ENCODE measurements at places on chromosomes 5 and 9.

GRCh38 chr5:37034955-37035354 is 158.4 kb downstream of the NIPBL start:
- DNase-seq = no peak

DNA sequence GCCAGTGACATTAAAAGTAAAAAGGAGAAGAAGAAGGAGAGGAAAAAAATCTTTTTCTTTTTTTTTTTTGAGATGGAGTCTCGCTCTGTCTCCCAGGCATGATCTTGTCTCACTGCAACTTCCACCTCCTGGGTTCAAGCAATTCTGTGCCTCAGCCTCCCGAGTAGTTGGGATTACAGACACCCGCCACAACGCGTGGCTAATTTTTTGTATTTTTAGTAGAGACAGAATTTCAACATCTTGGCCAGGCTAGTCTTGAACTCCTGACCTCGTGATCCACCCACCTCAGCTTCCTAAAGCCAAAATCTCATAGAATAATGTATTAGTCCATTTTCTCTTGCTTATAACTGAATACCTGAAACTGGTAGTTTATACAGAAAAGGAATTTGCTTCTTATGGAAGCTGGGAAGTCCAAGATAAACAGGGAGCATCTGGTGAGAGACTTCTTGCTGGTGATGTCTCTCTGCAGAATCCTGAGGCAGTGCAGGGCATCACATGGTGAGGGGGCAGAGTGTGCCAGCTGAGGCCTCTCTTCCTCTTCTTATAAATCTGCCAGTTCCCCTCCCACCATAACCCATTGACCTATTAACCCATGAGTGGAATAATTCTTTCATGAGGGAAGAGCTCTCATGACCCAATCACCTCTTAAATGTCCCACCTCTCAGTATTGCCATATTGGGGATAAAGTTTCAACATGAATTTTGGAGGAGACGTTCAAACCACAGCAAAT is 466.3 kb downstream of the GADD45G start:
- no peak for DNase-seq

GRCh38 chr5:91150636-91151035 is 232.5 kb downstream of the ARRDC3 start:
- no peak for DNase-seq

DNA sequence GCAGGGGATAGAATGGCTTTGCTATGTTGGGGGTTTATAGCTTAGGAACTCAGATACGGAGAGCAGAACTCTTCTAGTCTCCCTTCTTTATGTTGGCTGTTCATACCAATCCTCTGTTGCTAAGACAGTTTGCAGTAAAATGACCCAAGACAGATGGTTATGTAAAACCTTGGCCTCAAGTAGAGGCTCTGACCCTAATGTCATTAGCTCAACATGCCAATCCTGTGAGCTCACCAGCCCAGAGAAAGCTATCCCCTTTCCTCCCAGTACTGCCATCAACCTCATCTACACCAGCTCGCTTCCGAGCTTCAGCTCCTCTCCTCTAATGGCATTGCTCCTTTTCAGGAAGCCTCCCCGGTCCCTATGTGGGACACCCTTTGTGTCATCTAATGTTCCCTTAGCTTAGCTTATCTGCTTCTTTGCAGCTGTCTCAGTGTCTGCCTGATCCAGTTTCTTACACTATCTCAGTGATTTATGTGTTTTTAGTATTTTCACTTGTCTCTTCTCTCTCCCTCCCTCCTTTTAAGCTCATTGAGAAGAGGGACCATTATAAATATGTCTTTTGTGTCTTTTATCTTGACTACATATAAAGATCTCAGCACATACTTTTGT is 281.3 kb upstream of the CLINT1 start:
- no peak for DNase-seq

- DNase-seq = peak; percentile 32
These were observed 144.0 kb downstream of the TMC1 start for GRCh38 chr9:72665421-72665820.

- DNase-seq = no peak
These were observed 3.8 kb downstream of the SELENOP start for GRCh38 chr5:42807722-42808447.

DNA sequence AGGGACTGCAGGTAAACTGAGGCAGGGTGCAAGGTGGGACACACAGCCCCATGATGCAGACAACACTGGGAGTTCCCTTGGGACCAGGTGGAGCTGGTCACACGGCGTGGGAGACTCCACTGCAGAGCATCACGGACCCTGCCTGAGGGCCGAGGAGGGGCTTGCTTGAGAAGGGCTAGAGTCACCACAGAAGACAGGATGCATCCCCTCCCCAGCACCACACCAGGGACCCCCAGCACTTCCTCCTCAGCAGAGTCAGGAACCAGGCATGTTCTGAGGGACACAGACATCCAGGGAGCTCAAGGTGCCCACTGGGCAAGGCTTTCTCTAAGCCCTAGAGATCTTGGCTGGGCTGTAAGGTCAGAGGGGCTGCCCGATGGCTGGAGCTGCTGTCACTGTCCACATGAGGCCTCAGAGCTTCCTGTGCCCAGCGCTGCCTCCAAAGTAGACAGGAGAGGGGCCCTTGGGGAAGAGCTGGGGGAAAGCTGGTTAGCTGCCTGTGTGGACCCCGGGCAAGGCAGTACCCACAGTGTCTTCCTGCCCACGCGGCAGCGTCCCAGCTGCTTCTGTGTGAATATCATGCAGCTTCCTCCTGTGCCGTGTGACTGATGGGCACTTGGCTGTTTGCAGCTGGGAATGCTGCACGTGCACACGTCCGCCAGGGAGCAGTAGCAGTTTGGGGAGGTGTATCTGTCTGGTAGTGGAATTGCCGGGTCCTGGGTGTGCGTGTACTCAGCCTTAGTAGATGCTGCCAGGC is 176.6 kb downstream of the CACNA1B start:
- DNase-seq = no peak

- no peak for DNase-seq
These were observed 68.9 kb downstream of the PPIC start for GRCh38 chr5:122967625-122968024.

DNA sequence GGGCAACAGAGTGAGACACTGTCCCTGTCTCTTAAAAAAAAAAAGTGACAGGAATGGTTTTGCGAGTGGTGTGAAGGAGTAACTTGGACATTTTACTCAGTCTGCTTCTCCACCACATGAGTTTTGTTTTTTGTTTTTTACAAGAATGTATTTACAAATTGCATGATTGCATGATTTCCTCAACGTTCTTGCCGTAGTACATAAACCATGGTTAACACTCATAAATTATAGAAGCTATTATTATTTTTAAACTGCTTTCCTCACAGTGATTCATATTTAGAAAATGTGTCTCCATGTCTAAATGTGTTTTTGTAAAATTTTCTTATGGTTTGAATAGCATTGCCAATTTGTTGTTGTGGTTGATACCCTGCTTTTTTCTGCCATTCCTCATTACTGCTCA is 220.0 kb downstream of the GOLPH3 start:
- no peak for DNase-seq

Data from HS-5 (cell line).